ENCODE measurements at places on chromosomes 3 and 15.

DNA sequence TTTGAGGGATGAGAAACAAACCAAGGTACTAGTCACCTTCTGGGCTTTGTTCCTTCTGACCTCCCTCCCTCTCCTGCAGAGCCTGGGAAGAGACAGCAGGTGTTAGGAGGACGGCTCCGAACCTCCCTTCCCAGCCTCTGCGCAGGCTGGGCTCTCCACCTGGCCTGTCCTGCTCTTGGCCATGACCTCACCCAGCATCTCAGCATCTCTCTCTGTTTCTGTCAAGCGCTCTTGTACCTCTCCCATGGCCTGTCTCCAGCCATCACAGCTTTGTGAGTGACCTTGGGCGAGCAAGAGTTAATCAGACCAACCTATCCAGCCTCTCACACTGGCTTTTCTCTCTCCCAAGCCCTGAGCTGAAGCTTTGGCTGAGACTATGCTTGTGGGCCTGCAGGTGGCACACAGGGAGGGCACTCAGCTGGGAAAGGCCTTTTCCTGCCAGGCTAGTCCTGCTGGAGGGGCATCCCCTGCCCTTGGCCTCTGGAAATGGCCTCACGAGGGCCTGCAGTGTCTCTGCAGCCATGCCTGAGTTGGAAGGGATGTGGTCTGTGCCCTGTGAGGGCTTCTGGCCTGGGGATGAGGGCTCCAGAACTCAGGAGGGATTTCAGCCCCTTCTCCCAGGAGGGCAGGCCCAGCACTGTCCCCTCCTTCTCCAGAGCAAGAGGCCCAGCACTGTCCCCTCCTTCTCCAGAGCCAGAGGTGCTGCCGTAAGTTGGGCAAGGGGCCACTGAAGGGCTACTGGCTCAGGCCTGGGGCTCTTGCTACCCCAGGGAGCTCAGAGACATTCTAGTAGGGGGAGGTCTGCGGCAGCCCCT is 2.1 kb downstream of the CHST13 start:
- DNase-seq: no peak

DNA sequence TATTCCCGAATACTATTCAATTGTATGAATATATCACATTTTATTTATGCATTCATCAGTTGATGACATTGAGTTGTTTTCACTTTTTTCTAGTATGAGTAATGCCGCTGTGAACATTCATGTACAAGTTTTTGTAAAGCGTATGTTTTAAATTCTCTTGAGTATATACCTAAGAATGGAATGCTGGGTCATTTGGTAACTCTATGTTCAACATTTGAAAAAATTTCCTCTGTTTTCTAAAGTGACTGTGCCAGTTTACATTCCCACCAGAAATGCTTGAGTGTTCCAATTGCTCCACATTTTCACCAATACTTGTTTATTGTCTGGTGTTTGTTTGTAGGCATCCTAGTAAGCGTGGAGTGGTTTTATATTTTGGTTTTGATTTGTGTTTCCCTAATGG is 144.5 kb downstream of the EPHA6 start:
- DNase-seq: no peak

GRCh38 chr3:128619146-128619890 is 31.3 kb downstream of the RPN1 start:
- no peak for DNase-seq

GRCh38 chr3:108085370-108085769 is 5.5 kb downstream of the CD47 start:
- DNase-seq: no peak

DNA sequence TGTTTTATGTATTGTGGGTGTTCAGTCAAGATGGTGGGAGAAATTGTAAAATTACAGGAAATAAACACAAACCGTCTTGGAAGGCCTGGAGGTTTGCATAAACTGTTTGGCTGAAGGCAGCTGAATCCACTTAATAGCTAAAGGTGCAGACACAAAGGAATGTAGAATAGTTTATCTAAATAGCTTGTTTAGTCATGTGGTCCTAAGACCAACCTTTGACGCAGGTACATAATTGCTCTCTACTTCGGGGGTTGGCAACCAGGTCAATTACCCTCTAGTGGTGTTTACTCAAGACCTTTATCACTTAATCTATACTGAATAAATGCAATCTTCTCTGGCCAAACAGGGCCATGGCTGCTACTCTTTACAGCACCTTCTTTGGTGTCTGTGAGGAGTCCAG is 502.8 kb downstream of the IGSF11 start:
- DNase-seq: no peak

Data from stimulated activated CD8-positive, alpha-beta memory T cell treated with anti-CD3 and anti-CD28 coated beads, Interleukin-7, amount 100 ng/mL, for 1 hour (primary cell).